A549 (cell line): ENCODE measurements at places on chromosomes 11 and 22.

DNA sequence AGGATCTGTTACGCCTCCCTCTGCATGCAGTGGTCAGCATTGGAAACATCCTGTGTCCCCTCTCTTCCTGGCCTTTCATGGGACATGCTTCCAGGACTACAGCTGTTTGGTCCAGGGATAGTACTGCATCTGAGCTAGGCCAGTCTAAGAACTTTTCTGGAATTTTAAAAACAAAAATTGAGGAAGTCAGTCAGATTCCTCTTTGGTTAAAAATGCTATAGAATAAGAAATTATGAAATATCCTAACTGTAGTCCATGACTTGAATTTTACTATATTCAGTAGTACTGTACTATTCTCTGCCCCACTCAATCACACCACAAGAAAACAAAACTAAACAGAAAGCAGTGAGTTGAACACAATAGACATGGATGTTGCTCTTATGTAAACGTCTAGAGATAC, 201.0 kb upstream of the CADM1 start:
- no peak for DNase-seq

GRCh38 chr22:28051787-28052356, 132.8 kb upstream of the PITPNB start:
- peak; percentile 21 for DNase-seq

DNA sequence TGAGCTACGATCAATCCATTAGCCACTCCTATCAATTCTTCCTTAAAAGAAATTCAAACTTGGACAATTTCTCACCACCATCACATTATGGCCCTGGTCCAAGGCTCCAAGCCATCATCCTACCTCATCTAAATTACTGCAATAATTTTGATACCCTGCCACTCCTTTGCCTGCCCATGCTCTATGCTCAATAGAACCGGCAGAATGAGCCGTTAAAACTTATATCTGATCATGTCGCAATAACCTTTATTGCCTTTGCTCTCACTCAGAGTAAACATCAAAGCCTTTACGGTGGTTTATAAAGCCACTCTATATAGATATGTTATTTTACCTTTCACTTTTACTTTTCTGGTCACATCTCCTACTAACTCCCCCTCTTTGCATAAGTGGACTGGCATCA, 2392.1 kb upstream of the RAG2 start:
- no peak for DNase-seq

DNA sequence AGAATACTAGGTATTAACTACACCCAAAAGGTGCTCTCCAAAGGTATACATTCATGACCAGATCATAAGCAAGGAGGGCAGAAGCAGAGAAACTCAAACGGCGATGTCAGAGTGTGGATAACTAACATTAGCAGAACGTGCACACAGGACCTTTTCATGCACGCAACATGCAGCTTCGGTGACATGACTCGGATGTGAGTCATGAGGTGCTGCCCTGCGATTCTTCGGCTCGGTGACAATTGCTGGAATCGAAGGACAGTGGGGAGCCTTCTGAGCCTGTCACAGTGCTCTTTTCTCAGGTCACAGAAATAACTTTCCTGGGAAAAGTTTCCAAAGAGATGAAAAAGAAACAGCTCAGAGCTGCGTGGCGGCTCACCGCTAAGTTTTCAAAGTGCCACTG, 418.5 kb upstream of the SYN3 start:
- peak; percentile 7 for DNase-seq

DNA sequence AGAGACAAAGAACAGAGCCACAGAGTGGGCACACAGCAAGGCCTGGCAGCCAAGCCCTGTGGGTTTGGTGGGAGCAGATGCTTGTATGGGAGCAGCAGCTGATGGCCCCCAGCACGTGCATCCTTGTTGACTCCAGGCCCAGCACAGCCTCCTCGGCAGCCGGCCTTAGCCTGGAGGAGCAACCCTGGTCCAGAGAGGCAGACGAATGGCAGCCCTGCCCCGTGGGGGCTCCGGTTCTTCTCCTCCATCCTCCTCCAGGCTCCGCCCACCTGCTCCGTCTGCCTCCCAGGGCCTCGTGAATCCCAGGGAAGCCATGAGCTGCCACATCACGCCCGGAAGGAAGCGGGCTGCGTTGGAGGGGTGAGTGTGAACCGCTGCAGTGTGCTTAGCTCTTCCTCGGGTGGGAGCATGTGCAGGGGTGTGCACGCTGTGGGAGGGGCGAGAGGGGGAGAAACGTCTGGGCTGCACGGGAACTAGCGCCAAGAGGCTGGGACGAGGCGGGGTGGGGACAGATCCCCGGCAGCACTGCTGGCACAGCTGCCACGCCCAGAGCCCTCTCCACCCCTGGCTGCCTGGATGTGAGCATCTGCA, 36.3 kb upstream of the JAM3 start:
- DNase-seq, result no peak

DNA sequence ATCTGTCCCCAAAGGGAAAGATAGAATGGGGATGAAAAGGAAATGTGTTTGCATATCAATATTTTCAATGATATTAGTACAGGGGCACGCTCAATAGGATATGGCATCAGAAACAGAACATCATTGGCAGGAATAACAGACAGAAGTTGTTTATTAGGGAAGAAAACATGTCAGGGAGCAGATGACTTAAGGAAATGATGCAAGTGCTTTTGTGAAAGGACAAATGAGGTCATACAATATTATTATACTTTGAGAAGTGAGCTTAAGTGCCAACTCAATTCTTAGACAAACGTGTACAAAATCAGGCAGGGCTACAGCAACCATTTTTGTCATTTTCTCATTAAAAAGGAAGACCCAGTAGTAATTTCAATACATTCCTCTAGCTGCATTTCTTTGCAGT, 388.4 kb downstream of the SOX6 start:
- DNase-seq, result peak; percentile 17
